Peyer's patch (tissue), 4 donors: ENCODE measurements at places on chromosomes 6 and 20. TPM values are rescaled to one million over a fixed set of nuclear protein-coding genes. Genes with fewer than 3 reads are reported as not detected.

DNA sequence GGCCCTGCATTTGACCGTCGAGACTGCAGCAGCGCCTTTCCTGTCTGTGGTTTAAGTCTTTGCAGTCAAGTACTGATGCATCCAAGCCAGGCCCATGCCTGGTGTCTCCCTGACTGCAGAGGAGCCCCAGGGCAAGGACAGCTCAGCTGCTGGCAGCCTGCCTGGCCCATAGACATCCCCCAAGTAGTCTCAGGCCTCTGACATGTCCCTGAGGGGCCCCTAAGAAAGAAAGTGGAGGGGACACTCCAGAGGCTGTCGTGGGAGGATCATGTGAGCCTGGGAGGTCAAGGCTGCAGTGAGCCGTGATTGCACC lies 18.0 kb downstream of the HRH3 start:
- H3K36me3 ChIP-seq: no peaks in the 10 kb centered on the region
- H3K27me3 ChIP-seq: no peaks in the 10 kb centered on the region
- no peak overlapping the region for H3K27ac ChIP-seq
- peak; percentile 20 for DNase-seq
- no peaks in the 10 kb centered on the region for H3K4me1 ChIP-seq

DNA sequence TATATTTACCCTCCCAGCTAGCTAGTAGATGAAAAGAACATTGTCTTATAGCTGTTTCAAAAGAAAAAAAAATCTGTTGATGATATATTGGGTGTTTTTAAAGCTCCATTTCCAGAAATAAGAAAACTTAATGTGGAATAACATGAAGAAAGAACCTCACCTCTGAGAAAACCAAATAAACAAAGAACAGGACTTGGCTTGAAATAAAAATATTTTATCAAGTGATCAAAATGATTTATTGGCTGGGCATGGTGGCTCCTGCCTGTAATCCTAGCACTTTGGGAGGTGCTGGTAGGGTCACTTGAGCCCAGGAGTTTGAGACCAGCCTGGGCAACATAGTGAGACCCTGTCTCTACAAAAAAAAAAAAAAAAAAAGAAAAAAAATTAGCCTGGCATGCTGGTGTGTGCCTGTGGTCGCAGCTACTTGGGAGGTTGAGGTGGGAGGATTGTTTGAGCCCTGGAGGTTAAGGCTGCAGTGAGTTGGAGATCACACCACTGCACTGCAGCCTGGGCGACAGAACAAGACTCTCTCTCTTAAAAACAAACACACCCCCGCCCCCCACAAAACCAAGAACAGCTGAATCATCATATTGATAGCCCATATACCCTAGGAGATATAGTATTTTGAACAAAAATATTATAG lies 7.9 kb downstream of the RNF24 start:
- H3K4me3 ChIP-seq: no peak overlapping the region
- no peaks in the 10 kb centered on the region for H3K27me3 ChIP-seq
- no peaks in the 10 kb centered on the region for H3K4me1 ChIP-seq
- no peak for DNase-seq
- no peak overlapping the region for H3K27ac ChIP-seq

DNA sequence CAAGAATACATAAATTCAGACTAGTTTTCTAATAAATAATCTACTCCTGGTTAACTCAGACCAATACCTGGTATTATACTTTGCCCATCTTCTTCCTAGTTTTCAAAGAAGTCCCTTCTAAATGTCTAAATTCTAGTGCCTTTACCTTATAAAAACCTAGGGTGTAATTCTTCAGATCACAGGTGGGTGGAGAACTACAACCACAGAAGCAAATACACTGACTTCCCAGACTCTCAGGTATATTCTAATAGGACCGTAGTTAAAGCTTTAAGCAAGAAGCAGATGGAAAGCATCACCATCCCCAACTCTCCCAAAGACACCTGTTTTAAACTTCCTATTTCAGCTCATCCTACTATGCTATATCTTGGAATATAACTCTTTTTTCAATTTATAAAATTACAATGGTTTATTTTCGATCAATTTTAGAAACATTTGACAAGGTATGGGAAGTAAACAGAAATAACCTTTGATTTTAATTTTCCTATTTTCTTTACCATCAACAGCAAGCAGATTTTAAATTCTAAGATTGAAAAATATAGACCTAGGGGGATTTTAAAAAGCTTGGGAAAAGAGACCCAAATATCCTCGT lies 15.8 kb downstream of the MAN1A1 start:
- no peak overlapping the region for H3K4me3 ChIP-seq
- H3K4me1 ChIP-seq: peaks cover 6% of the 10 kb centered on the region
- no peaks in the 10 kb centered on the region for H3K27me3 ChIP-seq
- peaks cover 10% of the 10 kb centered on the region for H3K36me3 ChIP-seq
- DNase-seq: no peak

DNA sequence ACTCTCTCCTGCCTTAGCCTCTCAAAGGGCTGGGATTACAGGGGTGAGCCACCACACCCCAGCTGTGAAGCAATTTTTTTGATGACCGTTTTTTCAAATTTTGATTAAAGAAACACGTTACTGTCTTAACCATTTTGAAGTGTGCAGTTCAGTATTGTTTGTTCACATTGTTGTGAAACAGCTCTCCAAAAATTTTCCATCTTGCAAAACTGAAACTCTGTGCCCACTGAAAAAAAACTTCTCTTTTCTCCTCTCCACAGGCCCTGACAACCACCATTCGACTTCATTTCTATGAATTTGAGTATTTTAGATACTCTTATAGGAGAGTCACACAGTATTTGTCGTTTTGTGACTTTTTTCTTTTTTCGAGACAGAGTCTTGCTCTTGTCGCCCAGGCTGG lies 53.9 kb downstream of the ECT2L start:
- H3K27me3 ChIP-seq: no peaks in the 10 kb centered on the region
- H3K4me1 ChIP-seq: no peaks in the 10 kb centered on the region
- DNase-seq: no peak

DNA sequence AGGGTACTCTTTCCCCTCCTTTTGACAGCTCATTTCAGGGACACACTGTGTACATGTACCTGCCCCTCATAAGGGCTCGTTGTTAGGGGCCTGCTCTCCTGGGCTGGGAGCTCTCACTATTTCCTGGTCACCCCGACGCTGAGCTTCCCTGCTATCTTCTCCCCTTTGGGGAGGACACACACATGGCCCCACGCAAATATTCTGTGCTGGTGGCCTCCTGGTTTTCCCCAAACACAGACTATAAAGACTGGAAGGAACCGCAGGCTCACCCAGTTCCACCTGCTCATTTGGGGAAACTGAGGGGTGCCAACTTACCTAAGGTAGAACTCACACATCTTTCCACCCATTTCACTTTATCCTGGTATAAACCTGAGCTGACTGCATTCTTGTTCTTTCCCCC lies 301.4 kb upstream of the SUPT3H start:
- H3K27me3 ChIP-seq: no peaks in the 10 kb centered on the region
- no peaks in the 10 kb centered on the region for H3K4me1 ChIP-seq
- H3K27ac ChIP-seq: no peak overlapping the region
- no peaks in the 10 kb centered on the region for H3K36me3 ChIP-seq
- no peak overlapping the region for H3K4me3 ChIP-seq

- no peak overlapping the region for H3K27ac ChIP-seq
- no peak overlapping the region for H3K4me3 ChIP-seq
- H3K36me3 ChIP-seq: no peaks in the 10 kb centered on the region
- H3K4me1 ChIP-seq: no peaks in the 10 kb centered on the region
- no peaks in the 10 kb centered on the region for H3K27me3 ChIP-seq
These were observed 172.6 kb upstream of the SOX4 start for GRCh38 chr6:21420926-21421325.

DNA sequence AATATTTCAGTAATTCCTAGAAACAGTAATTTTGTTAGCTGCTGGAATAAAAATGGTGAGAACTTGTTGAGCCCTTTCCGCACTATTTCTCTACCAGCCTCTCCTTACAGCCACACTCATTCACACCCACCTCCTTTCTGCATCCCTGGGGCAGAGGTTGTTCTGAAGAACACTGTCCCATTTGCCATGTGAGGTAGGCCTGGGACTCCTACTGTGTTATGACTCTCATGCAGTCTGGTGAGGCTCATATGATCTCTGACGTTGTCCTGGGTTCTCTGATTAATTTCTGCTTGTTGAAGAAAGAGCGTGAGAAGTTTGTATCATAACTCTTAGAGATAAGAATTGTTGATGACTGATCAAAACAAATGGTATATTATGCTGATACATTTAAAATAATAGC lies 4.1 kb upstream of the KCNQ5 start:
- no peak for DNase-seq
- no peak overlapping the region for H3K4me3 ChIP-seq
- no peaks in the 10 kb centered on the region for H3K27me3 ChIP-seq
- no peaks in the 10 kb centered on the region for H3K36me3 ChIP-seq
- peaks cover 3% of the 10 kb centered on the region for H3K4me1 ChIP-seq
- no peak overlapping the region for H3K27ac ChIP-seq

GRCh38 chr20:57400231-57400701 lies 9.1 kb downstream of the RBM38 start:
- H3K36me3 ChIP-seq: no peaks in the 10 kb centered on the region
- H3K27me3 ChIP-seq: no peaks in the 10 kb centered on the region
- peaks cover 46% of the 10 kb centered on the region for H3K4me1 ChIP-seq
- DNase-seq: peak; percentile 60
- no peak overlapping the region for H3K27ac ChIP-seq
- H3K4me3 ChIP-seq: no peak overlapping the region

DNA sequence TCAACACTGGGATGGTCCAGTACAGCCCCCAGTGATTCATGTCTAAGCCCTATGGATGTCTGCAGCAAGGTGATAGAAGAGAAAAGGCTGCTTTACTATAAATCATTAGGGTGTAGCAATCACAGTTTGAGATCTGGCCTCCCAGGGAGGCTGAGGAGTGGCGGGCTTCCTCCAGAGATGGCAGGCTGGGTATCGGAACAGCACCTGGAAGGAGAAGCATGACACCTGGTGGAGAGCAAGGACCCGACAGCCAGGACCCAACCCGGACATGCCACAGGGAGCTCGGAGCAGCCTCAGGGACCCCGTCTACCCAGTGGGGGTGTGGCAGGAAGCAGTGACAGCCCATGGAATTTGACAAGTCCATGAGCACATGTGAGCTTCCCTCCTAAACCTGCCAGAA lies 114.8 kb upstream of the CD93 start:
- H3K36me3 ChIP-seq: no peaks in the 10 kb centered on the region
- no peak for DNase-seq
- H3K4me3 ChIP-seq: no peak overlapping the region
- H3K27me3 ChIP-seq: no peaks in the 10 kb centered on the region

DNA sequence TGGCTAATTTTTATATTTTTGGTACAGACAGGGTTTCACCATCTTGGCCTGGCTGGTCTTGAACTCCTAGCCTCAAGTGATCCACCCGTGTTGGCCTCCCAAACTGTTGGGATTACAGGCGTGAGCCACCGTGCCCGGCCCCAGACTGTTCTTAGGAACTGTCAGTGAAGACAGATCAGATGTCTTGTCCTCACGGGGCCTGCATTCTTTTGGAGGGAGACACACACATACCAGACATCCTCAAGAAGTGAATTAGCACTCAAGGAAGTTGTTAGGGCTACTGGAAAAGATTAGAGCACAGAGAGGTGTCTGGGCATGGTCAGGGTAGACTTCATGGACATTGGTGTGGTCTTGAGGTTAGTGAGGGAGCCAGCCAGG lies 10.3 kb upstream of the LPIN3 start:
- no peaks in the 10 kb centered on the region for H3K36me3 ChIP-seq
- no peak for DNase-seq
- H3K27ac ChIP-seq: no peak overlapping the region
- H3K4me1 ChIP-seq: no peaks in the 10 kb centered on the region

- DNase-seq: no peak
- no peak overlapping the region for H3K4me3 ChIP-seq
These were observed 9.0 kb upstream of the NCOA6 start for GRCh38 chr20:34834459-34834893.

DNA sequence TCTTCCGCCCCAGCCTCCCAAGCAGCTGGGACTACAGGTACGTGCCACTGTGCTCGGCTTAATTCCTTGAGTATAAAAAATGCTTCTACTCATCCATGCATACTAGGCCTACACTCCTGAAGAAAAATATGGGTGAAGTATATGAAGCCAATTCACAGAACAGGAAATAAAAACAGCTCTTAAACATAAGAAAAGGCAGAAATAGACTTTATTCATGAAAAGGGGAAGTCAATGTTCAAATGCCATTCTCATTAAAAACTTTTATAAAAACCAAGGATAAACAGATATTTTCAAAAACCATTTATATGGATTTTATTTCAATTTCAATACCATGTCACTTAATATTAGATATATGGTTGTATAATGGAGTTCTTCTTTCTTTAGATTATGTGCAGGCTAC lies 18.3 kb downstream of the SERPINB9 start:
- H3K4me1 ChIP-seq: no peaks in the 10 kb centered on the region
- no peak overlapping the region for H3K4me3 ChIP-seq
- H3K27me3 ChIP-seq: no peaks in the 10 kb centered on the region
- DNase-seq: no peak
- no peaks in the 10 kb centered on the region for H3K36me3 ChIP-seq

GRCh38 chr6:35503534-35503933 lies 6.7 kb upstream of the TEAD3 start:
- H3K36me3 ChIP-seq: no peaks in the 10 kb centered on the region
- H3K4me3 ChIP-seq: no peak overlapping the region

- no peak for DNase-seq
- H3K27ac ChIP-seq: no peak overlapping the region
- no peaks in the 10 kb centered on the region for H3K4me1 ChIP-seq
These were observed 16.5 kb downstream of the PPP1R10 start for GRCh38 chr6:30600451-30600961.

DNA sequence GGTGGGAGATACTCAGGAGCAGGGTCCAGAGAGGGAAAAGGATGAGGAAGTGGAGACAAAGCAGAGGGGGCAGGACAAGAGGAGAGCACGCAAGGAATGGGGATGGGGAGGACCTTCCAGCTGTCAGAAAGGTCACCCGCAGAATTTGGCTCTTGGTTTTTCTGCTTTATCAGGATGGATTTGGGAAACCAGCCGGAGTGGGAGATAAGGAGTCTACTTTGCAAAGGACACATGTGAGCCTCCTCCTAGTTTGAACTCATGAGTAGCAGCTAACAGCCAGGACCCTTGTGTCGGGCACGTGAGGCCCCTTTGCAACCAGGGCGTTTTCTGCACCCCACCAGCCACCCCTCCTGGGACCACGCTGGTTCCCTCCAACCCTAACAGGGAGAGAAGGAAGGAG lies 7.6 kb upstream of the MICA start:
- no peaks in the 10 kb centered on the region for H3K4me1 ChIP-seq
- no peaks in the 10 kb centered on the region for H3K27me3 ChIP-seq

Gene IL17A
- not detected for total RNA-seq

Gene SLC22A16
- total RNA-seq: not detected

Gene SLC17A9
- 3.8 TPM for total RNA-seq

Gene RWDD1
- 13.3 TPM for total RNA-seq

Gene EEF1A2
- 3.3 TPM for total RNA-seq

Gene SLC26A8
- total RNA-seq: not detected
